Urinary bladder (tissue), 4 donors: ENCODE measurements at places on chromosomes 13 and 19. TPM values are rescaled to one million over a fixed set of nuclear protein-coding genes. Genes with fewer than 3 reads are reported as not detected.

DNA sequence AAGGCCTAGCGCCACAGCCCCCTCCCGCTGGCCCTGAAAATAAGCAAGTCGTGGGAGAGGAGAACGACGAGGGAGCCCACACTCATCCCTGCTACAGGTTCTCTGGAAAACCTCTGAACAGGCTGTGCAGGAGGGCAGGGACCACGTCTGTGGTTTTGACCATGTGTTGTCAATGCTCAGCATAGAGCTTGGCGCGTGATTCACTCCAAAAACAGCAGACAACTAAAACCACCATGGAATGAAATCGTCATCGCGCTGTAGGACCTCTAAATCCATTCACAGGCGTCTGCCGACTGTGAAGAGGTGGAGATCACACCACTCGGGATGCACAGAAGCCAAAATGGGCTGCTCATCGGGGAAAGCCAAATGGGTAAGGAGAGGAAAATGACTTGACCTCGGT is 121.3 kb downstream of the COL4A1 start:
- DNase-seq: no peak

The IGFL1 gene
- not detected for total RNA-seq

DNA sequence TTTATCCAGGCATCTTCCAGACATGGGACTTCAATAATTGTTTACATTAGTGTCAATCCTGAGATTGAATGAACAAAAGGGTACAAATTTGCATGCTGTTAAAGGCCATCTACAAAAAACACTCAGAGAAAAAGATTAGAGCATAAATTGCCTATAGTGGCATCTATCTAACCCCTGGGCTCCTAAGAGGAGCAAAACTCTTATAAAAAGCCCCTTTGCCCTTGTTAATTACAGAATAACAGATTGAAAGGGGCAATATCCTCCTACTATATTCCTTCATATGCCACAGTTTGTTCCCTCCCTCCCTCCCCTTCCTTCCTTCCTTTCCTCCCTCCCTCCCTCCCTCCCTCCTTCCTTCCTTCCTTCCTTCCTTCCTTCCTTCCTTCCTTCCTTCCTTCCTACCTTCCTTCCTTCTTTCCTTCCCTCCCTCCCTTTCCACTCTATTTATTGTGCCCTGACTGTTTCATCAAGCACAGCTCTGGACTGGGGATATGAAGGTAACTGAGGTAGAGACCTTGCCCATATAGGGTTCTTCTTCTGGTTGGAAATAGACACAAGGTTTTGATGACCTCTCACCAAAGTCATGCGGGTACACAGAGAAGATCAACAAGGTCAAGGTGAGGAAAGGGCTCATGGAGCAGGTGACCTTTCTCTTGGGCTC is 49.5 kb downstream of the PCDH8 start:
- DNase-seq: no peak

The PRR36 gene
- total RNA-seq: 0.11 TPM

The PDX1 gene
- total RNA-seq: not detected

The PSG6 gene
- not detected for total RNA-seq

GRCh38 chr13:109989686-109990085 is 203.3 kb upstream of the IRS2 start:
- DNase-seq: no peak

DNA sequence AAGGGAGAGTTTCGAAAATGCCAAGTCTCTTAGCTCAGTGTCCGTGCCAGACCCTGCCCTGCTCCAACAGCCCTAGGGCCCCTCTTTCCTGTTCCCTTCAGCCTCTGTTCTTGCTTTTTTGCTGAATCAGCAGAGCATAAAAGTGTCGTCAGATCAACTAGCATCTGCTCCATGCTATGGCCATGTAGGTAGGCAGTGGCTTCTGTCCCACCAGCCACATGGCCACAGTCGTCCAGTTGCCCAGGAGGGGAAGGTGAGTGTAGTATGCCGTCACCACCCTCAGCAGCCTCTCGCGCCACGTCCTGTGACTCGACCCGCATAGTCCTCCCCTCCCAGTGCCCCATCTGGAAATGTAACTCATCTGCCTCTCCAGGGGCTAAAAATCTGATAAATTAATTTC is 50.9 kb upstream of the ATP11A start:
- DNase-seq: no peak

DNA sequence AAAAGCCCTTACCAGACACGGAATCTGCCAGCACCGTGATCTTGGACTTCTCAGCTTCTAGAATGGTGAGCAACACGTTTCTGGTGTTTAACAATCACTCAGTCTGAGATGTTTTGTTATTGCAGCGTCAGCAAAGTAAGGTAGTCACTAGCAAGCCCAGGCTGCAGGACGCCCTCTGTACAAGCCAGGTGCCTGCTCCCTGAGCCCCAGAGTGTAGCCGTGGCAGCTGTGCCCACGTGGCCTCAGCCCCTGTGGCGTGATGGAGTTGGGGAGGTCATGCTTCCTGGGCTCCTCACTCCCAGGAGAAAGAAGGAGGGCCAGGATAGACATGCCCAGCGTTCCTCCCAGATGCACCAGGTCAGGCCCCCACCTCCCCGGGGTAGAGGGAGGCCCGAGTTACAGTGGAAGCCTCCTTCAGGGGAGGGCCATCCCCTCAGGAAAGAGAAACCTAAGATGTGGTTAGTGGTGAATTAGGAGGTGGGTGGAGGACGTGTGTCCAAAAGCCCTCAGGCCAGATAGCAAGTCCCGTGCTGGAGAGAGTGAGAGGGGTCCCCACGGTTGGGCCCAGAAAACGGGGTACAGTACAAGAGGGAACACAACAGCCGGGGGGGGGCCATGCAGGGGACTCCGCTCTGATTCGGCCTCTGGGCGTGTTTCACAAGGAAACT is 169.6 kb upstream of the SOX1 start:
- DNase-seq: no peak

DNA sequence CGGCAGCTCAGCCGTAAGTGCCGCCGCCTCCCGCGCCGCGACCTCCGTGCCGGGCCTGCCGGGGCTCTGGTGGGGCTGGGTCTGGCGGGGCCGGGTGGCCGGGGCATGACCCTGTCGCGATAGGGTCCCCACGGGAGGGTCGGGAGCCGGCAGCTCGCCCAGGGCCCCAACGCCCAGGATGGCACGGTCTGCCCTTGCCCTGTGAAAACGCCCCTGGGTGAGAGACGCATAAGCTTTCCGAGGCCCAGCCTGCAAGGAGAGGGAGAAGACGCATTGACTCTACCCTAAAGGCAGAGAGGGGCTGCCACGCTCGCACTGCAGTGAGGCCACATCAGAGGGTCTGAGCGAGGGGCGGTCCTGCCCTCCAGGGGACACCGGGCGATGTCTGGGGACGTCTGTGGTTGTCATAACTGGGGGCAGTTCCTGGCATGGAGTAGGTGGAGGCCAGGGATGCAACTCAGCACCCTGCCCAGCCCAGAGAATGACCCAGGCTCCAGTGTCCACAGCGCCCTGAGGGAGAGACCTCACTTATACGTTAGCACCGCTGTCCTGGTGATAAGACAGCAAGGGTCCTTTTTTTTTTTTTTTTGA is 539 bp downstream of the ZNF554 start:
- DNase-seq: no peak

DNA sequence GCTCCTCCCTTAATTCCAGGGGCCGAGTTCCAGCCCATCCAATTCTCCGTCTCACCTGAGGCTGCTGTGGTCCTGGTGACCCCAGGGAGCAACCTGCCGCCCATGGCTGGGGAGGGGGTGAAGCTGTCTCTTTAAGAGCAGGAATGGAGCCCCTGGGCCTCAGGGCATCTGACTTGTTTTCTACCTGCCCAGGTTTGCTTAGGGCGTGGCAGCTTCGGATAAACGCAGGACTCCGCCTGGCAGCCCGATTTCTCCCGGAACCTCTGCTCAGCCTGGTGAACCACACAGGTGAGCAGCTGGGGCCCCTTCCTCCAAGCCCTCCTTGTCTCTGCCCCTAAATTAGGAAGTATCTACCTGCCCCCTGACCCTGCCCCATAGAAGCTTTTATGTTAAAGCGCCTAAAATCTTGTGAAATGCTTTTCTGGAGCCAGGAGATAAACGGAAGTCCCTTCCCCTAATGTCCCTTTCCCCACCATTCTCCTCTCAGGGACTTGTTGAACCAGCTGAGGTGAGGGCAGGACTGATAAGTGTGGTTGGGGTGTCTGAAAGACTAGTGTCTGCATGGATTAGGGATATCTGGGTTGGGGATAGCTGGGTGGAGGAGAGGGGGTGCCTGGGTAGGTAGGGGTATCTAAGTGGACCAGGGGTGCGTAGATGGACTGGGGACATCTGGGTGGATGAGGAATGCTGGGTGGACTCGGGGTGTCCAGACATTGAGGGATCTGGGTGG is 614 bp downstream of the FXYD3 start:
- no peak for DNase-seq

DNA sequence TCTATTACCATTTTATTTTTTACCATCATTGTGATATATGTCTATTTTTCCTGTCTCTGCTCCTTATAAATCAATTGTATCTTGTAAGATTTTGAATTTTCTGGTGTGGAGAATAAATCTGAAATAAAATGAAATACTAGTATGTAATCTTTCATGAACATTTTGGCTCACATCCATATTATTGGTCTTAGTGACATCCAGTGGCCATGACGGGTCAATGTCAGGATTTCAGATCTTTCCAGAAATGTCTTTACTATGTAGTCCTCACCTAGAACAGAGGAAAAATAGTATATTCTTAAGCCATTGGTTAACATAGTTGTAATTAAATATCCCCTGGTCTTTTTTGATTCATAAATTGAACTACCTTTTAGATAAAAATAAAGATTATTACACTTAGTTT is 109.8 kb upstream of the GPC6 start:
- DNase-seq: no peak

- DNase-seq: no peak
These were observed 749 bp downstream of the ZNF264 start for GRCh38 chr19:57192077-57192420.

The NBEA gene
- 84.3 TPM for total RNA-seq

DNA sequence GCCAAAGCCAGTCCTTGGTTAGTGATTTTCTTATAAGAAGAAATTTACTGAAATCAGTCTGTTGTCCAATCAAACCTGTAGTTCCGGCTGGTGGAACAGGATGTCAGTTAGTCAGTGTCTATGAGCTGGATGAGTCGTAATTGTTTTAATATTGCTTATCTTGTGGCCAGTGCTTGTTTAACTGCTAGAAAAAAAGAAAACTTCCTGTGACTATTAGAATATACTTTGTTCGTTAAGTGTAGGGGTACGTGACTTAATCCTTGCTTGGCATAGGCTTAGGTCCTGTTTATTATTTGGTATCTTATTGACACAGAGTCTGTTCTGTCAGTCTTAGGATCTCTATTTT is 1484.8 kb upstream of the MIR17HG start:
- no peak for DNase-seq

- DNase-seq: no peak
These were observed 17.5 kb downstream of the FCGBP start for GRCh38 chr19:39916851-39917396.

DNA sequence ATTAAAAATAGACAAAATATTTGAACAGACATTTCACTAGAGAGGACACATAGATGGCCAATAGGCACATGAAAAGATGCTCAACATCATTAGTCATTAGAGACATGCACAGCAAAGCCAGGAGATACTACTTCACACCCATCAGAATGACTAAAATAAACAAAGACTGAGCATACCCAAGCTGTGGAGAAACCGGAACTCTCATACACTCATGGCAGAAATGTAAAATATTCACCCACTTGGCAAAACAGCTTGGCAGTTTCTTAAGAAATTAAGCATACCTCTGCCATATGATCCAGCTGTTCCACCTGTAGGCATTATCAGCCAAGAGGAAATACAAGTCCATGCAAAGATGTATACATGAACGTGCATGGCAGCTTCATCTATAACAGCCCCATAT is 213.4 kb downstream of the TSHZ3 start:
- no peak for DNase-seq

The NPAS1 gene
- total RNA-seq: 0.16 TPM

The TGFBR3L gene
- not detected for total RNA-seq

- DNase-seq: no peak
These were observed 19.0 kb downstream of the MEGF8 start for GRCh38 chr19:42344336-42344893.

GRCh38 chr19:14048443-14049153 is 13.3 kb downstream of the PALM3 start:
- no peak for DNase-seq

- DNase-seq: no peak
These were observed 1.9 kb downstream of the TPM4 start for GRCh38 chr19:16077984-16078758.

GRCh38 chr13:92609376-92609775 is 617.2 kb upstream of the GPC6 start:
- DNase-seq: no peak

DNA sequence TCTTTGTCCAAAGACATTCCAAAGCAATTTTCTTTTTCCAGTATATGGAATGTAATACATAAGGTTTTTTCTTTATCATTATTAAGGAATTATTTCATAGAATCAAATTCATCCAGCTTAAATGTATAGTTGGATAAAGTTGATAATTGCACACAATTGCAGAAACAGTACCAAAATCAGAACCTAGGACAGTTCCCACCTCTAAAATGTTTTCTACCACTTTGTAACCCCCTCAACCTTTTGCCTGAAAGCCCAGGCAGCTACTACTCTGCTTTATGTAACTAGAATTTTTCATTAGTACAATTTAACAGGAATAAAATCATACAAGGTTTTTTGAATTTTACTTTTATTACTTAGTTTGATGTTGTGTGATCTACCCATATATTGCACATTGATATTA is 98.0 kb downstream of the PRR20E start:
- DNase-seq: no peak

DNA sequence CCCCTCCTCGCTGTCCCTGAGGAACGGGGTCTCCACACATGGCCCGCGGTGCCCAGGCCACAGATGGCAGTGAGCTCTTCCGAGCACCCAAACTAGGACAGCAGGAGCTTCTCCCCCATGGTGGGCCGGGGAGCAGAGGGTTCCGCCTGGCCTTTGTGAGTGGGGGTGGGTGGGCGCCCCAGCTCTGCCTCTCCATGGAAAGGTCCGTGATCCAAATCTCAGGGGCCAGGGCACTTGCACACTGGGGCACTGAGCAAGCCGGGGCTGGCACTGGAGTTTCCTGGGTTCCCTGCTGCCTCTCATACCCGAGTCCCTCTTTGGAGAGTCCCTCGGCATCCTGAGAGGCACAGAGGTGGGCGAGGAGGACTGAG is 2.2 kb upstream of the DIRAS1 start:
- no peak for DNase-seq

GRCh38 chr13:71659404-71659803 is 207.6 kb downstream of the DACH1 start:
- DNase-seq: peak; percentile 15

The CEACAM21 gene
- 2.1 TPM for total RNA-seq

GRCh38 chr19:17860331-17860992 is 752 bp downstream of the RPL18A start:
- DNase-seq: no peak

DNA sequence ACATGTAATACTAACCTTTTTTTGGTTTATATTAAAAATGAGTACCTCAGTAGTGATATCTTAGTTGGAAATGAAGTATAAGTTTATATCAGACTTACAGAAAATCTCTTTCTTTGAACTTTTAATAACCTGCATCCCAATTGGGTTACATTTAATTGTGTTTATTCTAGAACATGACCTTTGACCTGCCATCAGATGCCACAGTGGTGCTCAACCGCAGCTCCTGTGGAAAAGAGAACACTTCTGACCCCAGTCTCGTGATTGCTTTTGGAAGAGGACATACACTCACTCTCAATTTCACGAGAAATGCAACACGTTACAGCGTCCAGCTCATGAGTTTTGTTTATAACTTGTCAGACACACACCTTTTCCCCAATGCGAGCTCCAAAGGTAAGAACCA is 12.4 kb downstream of the LAMP1 start:
- no peak for DNase-seq

The KLK11 gene
- total RNA-seq: not detected

The RNASEH2A gene
- total RNA-seq: 9.5 TPM
